ENCODE measurements at places on chromosomes 1 and 21. TPM values are rescaled to one million over a fixed set of nuclear protein-coding genes. Genes with fewer than 3 reads are reported as not detected.

The VSIG8 gene
- total RNA-seq: not detected

The IL12RB2 gene
- not detected for total RNA-seq

DNA sequence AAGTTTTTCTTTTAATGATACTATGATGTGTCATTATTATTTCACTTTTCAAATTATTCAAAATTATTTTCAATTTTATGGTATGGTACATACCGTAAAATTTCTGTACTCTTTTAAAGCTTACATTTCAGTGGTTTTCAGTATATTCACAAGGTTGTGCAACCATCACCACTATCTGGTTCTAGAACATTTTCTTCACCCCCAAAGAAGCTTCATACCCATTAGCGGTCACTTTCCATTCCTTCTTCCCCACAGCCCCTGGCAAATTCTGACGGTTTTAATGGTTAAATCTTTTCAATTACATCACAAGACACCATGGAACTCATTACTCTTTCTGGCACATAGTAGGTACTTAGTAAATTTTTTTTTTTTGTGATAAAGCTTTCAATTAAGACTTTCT is 22.8 kb upstream of the ATP5PO start:
- DNase-seq: no peak

DNA sequence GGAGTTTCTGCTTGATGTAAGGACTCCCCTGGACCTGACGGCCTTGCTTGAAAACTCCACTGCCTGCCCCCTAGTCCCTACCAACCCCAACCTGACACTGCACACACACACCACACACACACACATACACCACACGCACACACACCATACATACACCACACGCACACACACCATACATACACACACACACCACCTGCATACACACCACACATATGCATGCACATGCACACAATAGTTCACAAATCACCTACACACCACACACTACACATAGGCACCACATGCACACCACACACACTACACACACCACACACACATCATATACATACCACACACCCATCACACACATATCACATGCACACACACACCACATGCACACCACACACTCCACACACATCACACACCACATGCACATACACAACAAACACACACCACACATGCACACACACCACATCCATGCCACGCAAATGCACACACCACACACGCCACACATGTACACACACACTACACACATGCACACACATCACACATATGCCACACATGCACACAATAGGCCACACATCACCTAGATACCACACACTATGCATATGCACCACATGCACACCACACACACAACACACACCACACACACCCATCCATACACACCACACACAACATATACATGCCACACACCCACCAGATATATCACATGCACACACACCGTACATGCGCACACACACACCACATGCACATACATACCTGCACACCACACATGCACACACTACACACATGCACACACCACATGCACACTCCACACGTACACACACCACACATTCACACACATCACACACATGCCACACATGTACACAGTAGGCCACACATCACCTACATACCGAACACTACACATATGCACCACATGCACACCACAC is 3.7 kb downstream of the CASQ1 start:
- DNase-seq: no peak

DNA sequence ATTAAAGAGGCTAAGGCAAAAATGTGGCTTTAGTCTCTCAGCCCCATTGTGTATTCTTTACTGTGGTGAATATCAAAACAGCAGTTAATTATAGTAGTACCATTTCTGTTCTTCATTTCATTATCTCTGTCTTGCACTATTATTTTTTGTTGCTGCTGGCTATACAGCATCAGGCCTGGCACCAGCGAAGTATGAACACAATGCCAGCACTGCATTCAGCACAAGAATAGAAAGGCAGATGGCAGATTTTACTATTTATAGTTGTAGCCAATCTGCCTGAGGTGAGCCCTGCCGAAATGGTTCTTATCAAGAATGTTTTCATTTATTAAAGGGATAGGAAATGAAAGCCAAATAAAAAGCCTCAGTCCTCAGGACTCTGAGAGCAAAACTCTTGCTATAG is 72.1 kb downstream of the GPR52 start:
- DNase-seq: no peak

- no peak for DNase-seq
These were observed 131.8 kb downstream of the CTH start for GRCh38 chr1:70542856-70543255.

- no peak for DNase-seq
These were observed 50.2 kb downstream of the EDN2 start for GRCh38 chr1:41434306-41434705.

All from HepG2 (cell line).